Hematopoietic multipotent progenitor cell treated with erythropoietin and hydrocortisone succinate and interleukin-3 and kit ligand, for 8 days (in vitro differentiated cells): ENCODE measurements at places on chromosomes 12 and 14.

DNA sequence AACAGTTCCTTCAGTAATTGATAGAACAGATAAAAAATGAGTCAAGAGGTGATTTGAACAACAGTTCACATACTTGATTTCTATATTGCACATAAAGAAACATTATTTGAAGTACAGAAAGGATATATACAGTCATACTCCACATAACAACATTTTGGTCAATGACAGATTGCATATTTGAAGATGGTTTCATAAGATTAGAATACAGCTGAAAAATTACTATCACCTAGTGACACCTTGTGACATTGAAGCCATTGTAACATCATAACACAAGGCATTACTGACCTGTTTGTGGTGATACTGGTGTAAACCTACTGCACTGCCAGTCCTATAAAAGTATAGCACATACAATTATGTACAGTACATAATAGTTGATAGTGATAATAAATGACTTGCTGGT, 43.1 kb upstream of the ABCC9 start:
- no peak for DNase-seq

- no peak for DNase-seq
These were observed 299.0 kb downstream of the CCDC91 start for GRCh38 chr12:28489246-28489645.

DNA sequence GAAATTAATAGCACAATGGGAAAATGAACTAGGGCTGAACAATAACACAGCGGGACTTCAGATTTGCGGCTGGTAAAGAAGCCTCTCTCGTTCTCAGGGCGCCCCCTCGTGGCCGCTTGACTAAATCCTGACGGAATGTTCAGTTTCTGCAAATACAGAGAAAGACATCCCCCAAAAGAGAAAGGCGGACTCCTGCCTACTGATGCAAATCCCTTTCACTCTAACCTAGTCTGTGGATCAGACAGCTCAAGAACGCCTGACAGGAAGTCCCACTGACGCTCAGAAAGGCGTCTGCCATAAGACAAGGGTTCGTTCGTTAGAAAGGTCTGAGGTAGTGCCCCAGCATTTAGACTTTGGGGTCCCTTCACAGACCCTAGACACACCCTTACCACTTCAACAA, 2.5 kb downstream of the NUAK1 start:
- DNase-seq = peak; percentile 69

GRCh38 chr14:74620497-74620921, 8.5 kb upstream of the LTBP2 start:
- peak; percentile 70 for DNase-seq

DNA sequence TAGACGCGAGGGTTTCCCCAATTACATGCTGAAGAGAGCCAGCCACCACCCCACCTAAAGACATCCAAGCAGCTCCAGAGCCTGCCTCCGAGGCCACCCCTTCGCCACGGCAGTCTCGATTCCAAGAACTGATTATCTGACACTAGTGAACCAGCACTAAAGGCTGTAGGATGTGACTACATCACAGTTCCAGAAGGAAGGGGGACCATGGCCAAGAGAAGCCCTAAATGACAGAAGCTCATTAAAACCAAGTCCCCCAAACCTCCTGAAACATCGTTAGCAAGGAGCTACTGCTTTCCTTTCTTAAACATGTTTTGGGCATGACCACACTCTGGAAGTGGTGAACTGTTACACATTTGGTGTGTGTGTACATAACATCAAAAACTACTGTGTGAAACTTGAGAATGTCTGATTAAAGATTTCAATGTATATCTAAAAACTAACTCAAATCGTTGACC, 88.2 kb downstream of the DUSP16 start:
- no peak for DNase-seq
